ENCODE measurements at places on chromosomes 1 and 21. TPM values are rescaled to one million over a fixed set of nuclear protein-coding genes. Genes with fewer than 3 reads are reported as not detected.

FAM229A gene
- 3.4 TPM for total RNA-seq

CGN gene
- total RNA-seq, result 23.6 TPM

TARS2 gene
- total RNA-seq, result 24.6 TPM

DYNLT4 gene
- 0.41 TPM for total RNA-seq

SERPINC1 gene
- 0.25 TPM for total RNA-seq

FOXO6 gene
- 0.67 TPM for total RNA-seq

ANKRD34A gene
- not detected for total RNA-seq

HENMT1 gene
- total RNA-seq, result 6.6 TPM

IQGAP3 gene
- total RNA-seq, result 8.0 TPM

RYR2 gene
- not detected for total RNA-seq

PKP1 gene
- 11.6 TPM for total RNA-seq

SLAMF9 gene
- total RNA-seq, result not detected

TTC24 gene
- total RNA-seq, result not detected

DNA sequence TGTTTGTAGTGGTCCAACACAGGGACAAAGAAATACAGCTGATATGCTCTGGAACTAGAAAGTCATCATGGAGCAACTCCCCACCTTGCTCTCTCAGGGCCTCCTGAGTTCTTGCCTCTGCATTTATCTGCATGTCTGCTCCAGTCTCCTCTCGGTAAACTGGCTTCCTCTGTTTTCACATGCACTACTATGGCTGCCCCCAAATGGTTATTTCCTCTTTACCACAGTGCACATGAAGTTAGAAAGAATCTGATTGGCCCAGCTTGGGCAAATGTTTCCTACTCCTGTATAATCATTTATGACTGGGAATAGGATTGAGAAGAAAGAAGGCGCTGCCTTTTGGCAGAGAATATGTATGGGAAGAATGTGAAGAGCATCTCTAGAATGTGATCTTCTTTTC is 16.5 kb upstream of the PSMB2 start:
- no peak for DNase-seq

GRCh38 chr1:244049162-244050013 is 1.7 kb upstream of the ZBTB18 start:
- DNase-seq, result no peak

- no peak for DNase-seq
These were observed 4.9 kb downstream of the CAMK2N1 start for GRCh38 chr1:20480951-20481617.

- DNase-seq, result no peak
These were observed 339.7 kb downstream of the PTPRC start for GRCh38 chr1:198978523-198978922.

DNA sequence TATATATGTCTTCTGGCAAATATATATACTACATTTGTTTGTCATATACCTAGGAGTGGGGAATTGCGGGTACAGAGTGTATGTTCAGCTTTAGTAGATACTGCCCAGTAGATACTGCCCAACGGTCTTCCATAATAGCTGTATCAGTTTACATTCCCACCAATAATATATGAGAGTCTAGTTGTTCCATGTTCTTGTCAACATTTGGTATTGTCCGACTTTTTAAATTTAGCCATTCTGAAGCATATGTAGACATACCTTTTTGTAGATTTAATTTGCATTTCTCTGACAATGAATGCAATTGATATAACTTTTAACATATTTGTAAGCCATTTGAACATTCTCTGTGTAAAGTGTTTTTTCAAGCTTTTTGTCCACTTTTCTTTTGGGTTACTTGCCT is 99.0 kb upstream of the HIVEP3 start:
- DNase-seq, result no peak

GRCh38 chr1:110060034-110060661 is 10.3 kb downstream of the ALX3 start:
- no peak for DNase-seq

DNA sequence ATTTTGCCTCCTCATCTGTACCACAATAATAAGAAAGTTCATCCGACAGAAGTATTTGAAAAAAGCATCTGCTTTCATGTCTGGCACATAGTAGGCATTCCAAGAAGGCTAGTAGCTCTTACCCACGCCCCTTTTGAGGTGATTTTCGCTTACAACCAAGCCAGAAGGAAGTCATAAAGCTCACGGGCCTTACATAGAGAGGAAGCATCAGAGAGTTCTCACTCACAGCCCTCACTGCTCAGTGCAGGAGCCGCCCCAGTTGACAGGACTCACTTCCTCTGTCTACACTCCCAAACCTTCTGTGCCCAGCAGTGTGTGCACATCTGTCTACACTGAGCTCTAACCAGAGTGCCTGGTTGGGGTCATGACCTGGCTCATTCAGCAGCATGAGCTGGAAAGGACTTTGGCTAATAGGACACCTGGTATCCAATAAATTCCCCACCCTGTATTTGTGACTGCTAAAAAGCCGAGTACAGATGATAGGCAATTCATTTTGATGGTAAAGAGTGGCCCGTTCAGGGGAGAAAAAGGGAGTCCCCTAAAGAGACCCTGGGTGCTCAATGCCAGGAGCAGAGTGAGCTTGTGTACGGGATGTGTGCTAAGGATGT is 36.8 kb upstream of the DUSP10 start:
- DNase-seq, result no peak

DNA sequence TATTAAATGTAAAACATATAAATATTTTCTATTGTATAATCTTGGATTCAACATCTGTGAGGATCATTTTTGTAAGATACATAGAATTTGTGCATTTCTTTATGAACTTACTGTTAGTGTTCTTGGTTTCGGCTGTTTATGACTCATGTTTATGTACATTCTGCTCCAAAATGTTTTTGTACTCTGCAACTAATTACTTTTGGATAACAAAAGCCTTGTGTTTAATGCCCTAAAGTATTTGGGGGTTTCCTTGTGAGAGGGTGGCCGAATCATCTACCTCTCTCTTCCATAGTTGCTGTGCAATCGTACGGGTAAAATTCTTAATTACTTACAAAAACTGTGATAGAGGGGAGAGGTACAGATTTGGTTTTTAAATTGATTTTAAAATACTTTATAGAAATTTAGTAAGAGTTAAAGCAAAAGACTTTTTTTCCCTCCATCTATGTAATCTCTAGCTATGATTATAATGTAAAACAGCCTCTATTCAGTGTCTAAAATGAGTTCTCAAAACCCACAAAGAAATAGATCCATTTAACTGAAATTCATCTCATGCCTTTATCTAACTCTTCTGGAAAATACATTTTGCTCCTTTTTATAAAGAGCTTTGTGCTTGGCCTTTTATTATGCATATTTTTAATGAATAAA is 38.7 kb upstream of the LRRC8C start:
- DNase-seq, result no peak

GRCh38 chr1:37861151-37861550 is 1.8 kb upstream of the MTF1 start:
- no peak for DNase-seq

DNA sequence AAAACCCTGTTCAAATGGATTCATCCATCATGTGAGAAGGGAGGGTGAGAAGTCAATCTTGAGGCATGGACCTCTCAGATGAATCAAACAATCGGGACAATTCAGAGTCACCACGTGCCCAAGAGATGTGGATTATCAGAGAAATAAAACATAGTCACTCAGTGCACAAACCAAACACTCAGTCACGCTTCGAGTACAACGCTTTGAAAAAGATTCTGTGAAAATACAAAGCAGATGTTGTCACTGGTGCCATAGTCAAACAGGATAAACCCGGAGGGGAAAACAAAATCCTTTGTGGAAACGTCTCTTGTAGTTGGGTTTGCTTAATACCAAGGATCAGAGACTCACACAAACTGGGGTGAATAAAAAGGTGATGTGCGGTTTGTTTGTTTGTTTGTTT is 188.4 kb downstream of the RRAGC start:
- no peak for DNase-seq

GRCh38 chr1:204443871-204444581 is 32.4 kb upstream of the PPP1R15B start:
- DNase-seq, result no peak

DNA sequence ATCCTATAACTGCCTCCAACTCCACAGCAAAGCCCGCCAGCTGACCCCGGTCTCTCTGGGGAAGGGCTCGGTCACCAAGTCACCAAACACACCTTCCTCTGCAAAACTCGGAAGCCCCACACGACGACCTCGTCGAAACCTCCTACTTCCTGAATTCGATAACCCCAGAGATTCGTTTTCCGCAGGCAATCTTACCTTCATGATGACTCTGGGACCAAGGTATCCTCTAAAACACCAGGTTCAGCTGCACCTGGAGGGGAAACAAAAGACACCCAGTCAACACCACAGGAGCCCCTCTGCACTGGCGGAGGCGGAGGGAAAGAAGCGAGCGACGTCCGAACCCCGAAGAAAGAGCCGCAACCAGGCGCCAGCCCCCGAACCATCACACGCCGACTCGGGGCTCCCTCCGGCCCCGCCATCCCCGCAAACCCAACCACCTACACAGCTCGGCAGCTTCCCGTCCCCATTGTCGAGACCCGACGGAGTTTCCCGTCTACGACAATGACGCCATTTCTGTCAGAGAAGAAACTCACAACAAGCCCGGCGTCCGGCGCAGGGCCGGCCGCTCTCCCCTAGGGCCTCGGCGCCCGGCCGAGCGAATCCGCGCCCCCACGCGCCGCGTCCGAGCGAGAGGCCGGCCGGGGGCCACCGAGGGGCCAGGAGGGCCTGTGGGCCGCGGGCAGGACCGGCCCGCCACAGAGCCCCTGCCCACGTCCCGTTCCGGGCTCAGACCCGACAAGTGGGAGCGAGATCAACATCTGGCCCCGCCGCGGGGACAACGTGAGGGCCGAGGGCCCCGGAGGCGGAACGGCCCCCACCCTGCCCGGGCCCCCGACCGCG is 1.0 kb downstream of the ARID4B start:
- DNase-seq, result no peak

- no peak for DNase-seq
These were observed 35.1 kb downstream of the EDN2 start for GRCh38 chr1:41449326-41449921.

- no peak for DNase-seq
These were observed at the start of gene FASLG for GRCh38 chr1:172658871-172659453. TSS of gene FASLG (plus strand) at chr1:172659103. CDS start at chr1:172659202, 99 bp downstream.

DNA sequence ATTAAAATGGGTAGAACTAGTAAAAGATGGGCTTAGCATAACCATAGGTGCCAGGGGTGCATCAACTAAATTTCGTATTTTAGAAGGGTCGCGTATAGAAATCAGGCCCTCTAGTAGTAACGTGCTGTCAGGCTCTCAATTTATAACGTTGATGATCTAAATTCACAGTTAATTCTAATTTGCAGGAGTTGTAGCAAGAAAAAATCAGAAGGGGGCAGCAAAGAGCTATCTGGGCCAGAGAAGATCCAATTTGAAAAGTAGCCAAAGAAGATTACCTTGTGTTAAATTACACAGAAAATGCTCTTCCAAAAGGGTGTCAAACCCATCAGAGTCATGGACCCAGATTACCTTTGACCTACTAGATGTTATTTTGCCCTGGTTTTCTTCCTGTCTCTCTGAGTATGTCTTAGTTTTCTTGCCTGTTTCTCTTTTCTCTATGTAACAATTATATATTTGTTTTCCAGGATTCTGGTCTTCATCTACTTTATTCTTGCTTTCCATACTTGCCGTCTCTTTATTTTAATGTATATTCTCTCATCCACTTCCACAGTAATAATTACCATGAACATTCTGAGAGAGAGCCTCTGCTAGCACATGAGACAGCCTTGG is 1030.9 kb downstream of the AMY1C start:
- DNase-seq, result no peak

DNA sequence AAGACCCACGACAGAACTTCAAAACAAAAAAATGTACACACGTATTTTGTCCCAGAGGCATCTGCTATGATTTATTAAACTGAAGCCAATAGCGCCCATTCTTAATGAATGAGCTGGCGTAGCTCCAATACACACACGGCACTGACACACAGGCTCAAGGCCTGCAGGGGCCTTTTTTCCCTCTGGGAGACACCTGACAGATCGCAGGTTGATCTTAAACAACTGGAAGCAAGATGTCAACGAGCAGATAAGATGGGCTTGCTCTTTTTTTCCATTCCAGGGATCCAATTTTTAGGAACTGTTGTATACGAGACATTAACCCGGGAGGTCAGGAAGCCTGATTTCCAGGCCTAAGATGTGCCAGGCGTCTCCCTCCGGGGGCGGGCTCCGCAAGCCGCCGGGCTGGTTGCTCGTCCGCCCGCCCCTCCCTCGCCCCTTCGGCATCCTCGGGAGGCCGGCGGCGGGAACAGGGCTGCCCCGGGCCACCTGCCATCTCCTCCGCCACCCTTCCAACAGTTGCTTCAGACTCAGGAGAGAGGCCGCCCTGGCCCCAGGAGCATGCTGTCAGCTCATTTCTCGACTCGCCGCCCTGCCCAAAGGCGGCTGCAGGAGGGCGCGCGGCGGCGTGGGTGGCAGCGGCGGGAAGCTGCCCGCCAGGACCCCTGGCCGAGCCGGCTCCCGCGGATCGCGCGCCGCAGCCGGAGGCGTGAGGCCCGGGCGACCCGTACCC is 735 bp downstream of the TTC13 start:
- DNase-seq, result no peak

DNA sequence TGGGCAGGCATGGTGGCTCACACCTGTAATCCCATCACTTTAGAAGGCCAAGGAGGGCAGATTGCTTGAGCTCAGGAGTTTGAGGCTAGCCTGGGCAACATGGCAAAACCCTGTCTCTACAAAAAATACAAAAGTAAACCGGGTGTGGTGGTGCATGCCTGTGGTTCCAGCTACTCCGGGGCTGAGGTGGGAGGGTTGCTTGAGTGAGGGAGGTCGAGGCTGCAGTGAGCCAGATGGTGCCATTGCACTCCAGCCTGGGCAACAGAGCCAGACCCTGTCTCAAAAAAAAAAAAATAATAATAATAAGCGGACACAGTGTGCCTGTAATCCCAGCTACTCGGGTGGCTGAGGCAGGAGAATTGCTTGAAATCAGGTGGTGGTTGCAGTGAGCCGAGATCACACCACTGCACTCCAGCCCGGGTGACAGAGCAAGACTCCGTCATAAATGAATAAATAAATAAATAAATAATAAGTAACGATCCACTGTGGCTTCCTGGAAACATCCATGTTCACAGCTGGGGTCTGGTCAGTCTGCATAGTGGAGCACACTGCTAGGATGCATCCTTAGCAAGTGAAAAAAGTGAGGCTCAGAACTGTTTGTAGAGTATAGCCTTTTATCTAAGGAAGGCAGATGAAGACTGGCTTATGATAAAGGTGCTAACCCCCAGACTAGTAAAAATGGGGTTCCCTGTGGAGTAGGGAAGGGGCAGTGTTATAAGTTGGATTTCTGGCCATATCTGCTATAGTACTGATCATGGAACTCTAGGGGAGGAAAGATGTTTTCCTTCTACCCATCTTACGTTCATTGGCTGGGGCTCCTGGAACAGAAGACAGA is 15.7 kb downstream of the PKNOX1 start:
- DNase-seq, result no peak

DNA sequence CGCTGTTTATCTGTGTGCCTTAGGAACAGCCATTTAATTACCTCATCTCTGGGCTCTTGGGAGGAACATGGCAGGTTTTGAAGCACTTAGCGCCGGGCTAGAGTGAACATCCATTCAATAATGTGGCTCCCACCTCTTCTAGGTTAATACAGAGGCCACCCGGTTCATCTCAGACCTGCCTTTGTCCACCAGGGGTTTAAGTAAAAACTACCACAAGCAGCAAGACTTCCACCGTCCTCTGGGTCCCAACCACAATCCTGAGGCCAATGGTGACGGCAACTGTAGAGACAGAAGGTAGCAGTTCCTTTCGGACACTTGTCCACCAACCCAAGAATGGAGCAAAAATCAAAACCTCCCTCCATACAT is 924 bp upstream of the DDOST start:
- DNase-seq, result no peak

GRCh38 chr1:60923389-60924087 is 158.8 kb upstream of the NFIA start:
- no peak for DNase-seq

- DNase-seq, result no peak
These were observed 7.0 kb downstream of the ATP13A2 start for GRCh38 chr1:17004466-17005364.
